ENCODE measurements at places on chromosomes 4 and X.

- DNase-seq: no peak
These were observed 121.0 kb upstream of the TEX13D start for GRCh38 chrX:124211312-124211942.

- DNase-seq: no peak
These were observed 729 bp upstream of the CPLX1 start for GRCh38 chr4:826508-827208.

DNA sequence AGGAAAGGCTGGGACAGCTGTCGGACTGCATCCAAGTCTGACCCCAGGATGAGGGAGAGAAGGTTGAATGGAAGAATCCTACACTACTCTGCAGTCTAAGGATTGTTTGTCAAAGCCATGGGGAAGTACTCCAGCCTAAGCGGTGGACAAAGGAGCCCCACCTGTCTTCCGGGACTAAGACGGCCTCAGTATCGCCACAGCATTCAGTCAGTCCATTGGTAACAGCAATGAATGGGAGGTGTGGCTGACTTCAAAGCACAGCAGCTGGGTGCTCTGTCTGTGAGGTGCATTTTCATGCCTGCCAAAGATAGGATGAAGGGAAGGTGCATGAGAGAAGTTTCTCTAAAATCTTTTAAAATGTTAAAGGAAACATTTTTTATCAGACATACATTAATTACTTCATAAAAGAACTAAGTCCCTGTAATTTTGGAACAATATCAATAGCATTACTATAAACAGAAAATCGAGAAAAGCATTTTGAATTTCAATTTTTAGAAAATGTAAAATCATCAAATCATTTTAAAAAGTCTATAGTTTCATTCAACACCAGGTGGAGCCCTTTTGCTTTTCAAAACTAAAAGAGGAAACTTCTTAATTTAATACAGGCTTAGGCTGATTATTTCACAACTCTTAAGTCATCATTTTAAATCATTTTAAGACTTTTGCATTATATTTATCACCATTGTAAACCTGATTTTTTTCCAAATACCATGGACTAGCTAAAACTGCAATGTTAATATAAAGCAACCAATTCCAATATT is 27.6 kb upstream of the INTU start:
- DNase-seq: no peak

GRCh38 chr4:101418055-101418454 is 70.7 kb upstream of the PPP3CA start:
- DNase-seq: peak; percentile 20

DNA sequence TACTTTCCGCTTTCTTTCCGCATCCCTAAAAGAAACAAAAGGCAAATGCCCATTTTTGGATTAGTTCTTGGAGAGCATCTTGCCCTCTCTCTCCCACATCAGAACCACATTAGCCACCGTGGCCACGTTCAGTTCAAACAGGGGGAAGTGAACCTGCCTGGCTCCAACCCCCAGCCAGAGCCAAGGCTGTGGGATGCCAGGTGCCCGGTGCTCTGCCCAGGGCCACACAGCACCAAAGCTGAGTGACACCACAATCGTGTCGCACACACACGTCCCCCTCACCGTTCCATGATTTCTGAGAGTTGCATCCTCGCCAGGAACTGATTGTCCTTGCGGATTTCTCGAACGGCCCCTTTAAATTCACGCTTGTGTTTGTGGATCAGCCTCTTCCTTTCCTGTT is 24.3 kb downstream of the NOP14 start:
- DNase-seq: no peak

DNA sequence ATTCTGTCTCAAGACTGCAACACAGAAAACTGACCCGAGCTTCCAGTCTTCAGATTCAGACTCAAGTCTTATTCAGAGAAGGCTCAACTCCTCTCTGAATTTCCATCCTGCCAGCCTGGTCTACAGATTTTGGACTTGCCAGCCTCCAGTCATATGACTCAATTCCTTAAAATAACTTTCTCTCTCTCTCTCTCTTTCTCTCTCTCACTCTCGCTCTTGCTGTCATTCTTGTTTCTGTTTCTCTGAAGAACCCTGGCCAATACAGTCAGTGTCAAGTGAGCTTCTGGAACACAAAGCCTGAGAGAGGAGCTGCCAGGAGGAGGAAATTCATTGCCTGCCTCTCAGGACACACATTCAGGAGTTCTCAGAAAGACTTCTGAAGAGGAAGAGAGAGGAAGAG is 154.9 kb downstream of the PARM1 start:
- DNase-seq: no peak

DNA sequence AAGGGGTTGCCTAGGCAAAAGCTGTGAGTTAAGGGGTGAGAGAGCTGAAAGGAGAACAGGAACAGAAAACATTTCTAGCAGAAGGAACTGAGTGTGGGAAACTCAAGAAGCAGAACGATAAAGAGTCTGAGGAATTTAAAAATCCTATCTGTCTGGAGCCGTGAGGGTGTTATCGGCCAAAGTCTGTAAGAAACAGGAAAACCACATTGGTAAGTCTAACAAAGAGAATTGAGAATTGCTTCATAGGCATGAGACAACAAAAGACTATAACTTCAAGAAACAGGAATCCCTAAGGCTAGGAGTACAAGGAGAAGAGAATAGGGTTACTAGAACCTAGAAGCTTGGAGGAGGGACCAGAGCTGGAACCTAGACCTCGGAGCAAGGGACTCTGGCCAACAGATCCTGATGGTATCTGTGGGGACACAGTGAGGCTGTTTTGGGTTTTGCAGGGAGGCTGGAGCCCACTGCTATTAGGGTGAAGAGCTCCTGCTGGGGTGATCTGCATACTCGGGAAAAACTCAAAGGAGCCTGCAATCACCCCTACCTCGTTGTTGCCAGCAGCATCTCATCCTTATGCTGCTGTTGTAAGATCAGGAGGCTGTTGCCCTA is 175.6 kb downstream of the FBXO8 start:
- DNase-seq: no peak

- no peak for DNase-seq
These were observed 121.2 kb upstream of the PDLIM3 start for GRCh38 chr4:185656467-185656931.

DNA sequence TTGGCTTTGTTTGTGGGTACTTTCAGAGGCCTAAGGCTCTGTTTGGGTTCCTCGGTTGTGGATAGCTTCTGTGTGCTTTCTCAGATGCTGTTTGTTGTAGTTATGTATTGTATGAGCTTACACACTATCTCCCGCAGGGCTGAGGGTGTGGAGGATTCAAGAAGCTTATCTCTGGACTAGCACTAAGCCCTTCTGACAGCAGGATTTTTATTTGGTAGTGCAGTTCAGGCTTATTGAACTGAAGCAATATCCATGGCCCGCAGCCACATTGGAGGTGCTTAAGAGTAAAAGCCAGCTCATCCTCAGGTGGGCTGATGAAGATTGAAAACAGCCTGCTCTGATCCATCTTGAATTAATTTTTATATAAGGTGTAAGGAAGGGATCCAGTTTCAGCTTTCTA is 128.2 kb downstream of the RASGEF1B start:
- DNase-seq: no peak

- no peak for DNase-seq
These were observed 198.2 kb upstream of the PSAPL1 start for GRCh38 chr4:7632971-7633370.

DNA sequence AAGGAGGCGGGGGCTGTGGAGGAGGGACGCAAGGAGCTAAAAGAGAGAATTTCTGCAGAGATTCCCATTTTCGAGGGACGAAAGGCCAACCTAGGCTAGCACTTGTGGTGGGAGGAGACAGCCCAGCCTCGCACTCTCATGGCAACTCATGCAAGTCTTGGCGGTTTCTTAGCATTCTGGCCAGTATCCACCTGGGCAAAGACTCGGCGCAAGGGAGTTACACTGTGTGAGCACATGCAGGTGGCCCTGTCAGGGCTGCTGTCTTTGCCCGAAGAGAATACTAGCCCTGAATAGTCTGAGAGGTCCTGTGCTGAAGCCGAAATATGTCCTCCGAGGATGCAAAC is 15.5 kb downstream of the MCF2 start:
- DNase-seq: no peak

DNA sequence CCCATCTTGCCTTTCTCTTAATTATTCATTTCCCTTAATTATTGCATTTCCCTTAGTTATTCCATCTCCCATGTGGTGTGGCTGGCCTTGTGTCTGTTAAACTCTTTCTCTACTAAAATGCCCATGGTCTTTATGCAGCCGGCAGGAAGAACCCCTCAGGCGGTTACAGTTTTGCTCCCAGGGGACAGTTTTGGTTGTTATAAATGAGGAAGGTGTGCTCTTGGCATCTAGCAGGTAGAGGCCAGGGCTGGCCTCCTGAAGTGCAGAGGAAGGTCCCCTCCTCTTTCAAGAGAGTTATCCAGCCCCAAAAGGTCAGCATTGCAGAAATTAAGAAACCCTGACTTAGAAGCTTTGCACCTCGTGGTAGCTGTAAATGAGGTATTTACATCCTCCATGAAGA is 18.0 kb downstream of the TBL1X start:
- DNase-seq: no peak

GRCh38 chrX:103530545-103530944 is 11.3 kb upstream of the RAB40A start:
- no peak for DNase-seq

GRCh38 chrX:42432552-42432951 is 345.4 kb downstream of the PPP1R2C start:
- DNase-seq: no peak

DNA sequence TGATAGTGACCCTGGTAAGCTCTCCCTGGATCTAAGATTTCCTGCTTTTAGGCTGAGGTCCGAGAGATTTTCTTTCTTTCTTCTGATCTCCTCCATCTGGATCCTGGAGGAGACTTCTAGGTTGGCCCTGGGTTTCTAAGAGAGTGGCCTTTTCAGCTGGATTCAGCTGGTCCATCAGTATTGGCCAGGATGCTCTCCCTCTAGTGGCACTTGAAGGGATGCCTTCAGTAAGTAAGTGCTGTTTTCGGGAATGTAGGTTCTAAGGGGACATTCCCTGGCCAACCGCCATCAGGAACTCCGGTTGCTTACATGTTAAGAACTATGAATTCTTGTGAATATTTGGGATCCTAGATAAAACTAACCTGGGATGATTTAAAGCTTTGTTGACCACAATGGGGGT is 56.9 kb downstream of the SERTM2 start:
- DNase-seq: no peak

GRCh38 chr4:130576218-130576617 is 1480.3 kb downstream of the C4orf33 start:
- DNase-seq: no peak

DNA sequence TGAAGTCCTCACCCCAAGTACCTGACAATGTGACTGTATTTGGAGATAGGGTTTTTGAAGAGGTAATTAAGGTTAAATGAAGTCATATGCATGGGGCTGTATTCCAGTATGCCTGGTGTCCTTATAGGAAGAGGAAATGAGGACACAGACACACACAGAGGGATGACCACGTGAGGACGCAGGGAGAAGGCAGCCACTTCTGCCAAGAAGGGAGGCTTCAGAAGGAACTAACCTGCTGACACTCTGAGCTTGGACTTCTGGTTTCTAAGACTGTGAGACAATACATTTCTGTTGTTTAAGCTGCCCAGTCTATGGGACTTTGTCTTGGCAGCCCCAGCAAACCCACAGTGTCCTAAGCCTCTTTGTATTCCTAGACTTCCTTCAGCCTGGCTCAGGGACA is 3.0 kb upstream of the SLC2A9 start:
- no peak for DNase-seq

- DNase-seq: no peak
These were observed 48.1 kb upstream of the CXCL8 start for GRCh38 chr4:73692254-73692653.

DNA sequence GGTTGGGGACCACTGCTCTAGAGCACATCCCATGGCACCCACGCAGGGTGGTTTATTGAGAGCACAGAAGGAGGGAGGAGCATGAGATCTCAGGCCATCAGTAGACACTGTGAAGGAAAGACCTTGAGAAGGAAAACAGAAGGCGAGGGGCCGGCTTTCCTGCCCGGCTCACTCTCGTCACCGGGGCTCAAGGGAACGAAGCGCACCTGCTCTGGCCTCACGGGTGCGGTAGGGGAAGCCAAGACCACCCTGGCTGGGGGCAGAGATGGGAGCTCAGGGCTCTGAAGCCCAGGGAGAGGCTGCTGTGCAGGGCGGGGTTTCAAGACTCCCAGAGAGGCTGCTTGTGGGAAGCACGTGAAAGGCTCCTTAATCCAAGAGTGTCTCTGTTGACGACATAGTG is 105.9 kb downstream of the TNIP2 start:
- no peak for DNase-seq

DNA sequence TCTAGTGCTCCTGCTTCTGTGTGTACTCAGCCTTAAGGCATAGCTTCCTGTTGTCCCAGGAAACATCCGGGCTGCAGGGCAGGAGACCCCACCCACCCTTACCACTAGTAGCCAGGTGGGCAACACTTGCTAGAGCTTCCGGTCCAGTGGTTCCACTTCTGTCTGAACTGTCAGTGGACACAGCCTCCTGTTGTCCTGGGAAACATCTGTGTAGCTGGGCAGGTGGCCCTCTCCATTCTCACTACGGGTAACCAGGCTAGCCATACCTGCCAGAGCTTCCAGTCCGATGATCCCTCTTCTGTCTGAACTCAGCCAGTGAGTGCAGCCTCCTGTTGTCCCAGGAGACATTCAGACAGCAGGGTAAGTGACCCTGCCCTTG is 372.2 kb downstream of the INPP4B start:
- no peak for DNase-seq

DNA sequence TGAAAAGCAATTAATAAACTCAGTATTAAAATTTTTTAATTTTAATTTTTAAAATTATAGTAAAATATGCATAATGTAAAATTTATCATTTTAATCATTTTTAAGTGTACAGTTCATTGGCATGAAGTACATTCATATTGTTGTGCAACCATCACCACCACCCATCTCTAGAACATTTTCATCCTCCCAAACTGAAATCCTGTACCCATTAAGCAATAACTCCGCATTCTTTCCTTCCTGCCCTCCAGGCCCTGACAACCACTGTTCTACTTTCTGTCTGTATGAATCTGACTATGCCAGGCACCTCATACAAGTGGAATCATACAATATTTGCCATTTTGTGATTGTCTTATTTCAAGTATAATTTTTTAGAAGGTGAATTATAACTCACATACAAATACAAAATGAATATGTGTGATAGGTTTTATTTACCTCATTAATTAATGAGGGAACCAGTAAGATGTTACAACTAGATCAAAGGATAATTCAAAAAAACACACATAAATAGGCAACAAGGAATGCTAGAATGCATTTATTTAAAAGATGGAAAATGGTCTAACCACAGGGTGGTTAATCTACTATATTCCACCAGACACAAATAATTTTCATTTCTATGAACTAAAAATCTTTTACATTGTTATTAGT is 13.1 kb upstream of the AFF1 start:
- DNase-seq: no peak

- no peak for DNase-seq
These were observed 86.8 kb downstream of the ABLIM2 start for GRCh38 chr4:8071766-8072165.

DNA sequence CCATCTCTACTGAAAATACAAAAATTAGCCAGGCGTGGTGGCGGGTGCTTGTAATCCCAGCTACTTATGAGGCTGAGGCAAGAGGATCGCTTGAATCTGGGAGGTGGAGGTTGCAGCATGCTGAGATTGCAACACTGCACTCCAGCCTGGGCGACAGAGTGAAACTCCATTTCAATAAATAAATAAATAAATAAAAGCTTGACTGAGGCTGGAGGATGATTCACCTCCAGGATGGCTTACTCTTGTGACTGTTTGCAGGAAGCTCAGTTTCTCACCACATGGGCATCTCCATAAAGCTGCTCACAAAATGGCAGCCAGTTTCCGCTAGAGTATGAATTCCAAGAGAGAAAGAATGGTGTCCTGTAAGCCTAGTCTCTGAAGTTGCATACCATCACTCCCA is 191.7 kb upstream of the EDNRA start:
- no peak for DNase-seq

GRCh38 chr4:123743848-123744247 is 347.3 kb downstream of the SPRY1 start:
- no peak for DNase-seq

All from activated CD4-positive, CD25-positive, alpha-beta regulatory T cell treated with anti-CD3 and anti-CD28 coated beads, Interleukin-2, amount 50 U/mL, for 16 hours (primary cell).